COLO829 (cell line): ENCODE measurements at places on chromosomes 1 and 21.

DNA sequence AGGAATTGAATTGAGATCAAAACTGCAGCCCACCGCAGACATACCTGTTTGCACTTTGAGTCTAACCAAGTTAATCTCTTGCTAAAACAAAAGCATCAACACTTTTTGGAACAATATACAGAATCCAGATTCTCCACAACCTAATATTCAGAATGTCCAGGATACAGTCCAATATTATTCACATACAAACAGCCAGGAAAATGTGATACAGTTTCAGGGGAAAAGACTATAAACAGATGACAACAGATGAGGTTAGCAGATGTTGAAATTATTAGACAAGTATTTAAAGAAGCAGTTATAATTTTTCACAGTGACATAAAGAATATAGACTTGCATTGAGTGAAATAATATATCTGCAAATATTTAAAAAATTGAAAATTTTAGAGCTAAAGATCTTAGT lies 678.1 kb upstream of the CXADR start:
- DNase-seq = no peak

DNA sequence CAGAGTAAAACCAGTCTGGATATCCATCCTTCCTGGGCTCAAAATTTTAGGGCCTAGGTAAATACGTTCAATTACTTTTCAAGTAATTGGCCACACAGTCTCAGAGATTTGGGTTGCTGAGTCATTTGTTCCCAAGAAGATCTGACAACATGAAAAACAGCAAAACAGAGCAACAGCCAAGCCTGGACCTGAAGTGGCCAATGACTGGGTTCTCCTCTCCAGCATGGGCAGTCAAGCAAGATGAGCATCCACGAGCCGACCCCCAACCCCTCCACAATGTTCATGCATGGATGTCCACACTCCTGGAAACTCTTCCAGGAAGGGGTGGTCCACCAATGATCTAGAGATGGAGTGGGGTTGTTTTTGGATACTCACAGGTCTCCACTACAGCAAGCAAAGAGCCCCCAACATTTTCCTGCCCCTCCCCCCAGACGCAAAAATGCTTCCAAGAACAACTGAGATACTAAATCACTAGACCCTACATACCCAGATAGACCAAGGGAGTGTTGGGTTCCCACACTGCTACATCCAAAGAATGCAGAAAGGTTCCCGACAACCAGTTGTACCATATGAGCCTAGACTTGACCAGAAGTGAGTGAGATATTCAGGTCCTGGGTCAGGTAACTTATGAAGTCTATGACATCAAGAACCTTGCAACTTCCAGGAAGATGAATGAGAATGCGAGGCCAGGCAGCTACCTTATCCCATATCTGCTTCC lies 73.0 kb downstream of the CD46 start:
- no peak for DNase-seq

- DNase-seq = peak; percentile 37
Measured at GRCh38 chr1:112866151-112866550, 89.8 kb downstream of the SLC16A1 start.

DNA sequence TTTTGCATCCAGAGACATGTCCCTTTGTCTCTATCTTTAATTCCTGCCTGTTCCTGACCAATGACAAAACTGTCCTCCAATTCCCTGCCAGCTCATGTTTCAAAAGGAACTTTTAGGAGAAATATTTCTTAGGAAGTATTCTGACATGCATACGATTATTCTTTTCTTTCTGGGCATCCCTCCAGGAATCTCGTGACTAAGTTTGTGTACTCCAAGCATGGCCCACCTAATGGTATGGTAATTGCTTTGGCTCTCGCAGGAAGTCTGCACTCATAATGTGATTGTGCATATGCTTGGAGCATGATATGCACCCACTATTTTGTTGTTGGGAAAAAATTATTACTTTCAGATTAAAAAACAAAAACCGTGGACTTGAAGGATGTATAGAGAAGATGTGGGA lies 256.4 kb downstream of the PRDM2 start:
- DNase-seq = peak; percentile 36

GRCh38 chr1:236465231-236465958 lies 58.4 kb upstream of the LGALS8 start:
- no peak for DNase-seq

DNA sequence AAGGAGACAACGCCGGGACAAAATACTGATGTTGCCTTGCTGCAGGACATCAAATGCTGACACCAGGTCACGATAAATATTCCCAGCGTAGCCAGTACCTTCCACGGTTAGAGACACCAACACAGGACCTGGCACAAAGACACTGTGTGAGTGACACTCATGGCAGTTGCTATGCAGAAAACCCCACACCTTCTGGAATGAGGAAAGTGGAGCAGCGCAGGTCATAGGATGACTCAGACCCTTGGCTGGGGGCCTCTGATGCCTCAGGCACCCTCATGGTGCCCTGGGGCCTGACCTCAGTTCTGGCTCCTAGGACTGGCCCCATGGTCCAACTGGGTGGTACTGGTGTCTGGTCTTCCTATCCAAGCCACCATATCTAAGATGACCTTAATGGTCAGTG lies 7.0 kb downstream of the DCST2 start:
- DNase-seq = no peak

GRCh38 chr1:170533298-170533697 lies 1.3 kb downstream of the GORAB start:
- no peak for DNase-seq

GRCh38 chr1:224780736-224781135 lies 148.7 kb upstream of the DNAH14 start:
- DNase-seq = no peak

DNA sequence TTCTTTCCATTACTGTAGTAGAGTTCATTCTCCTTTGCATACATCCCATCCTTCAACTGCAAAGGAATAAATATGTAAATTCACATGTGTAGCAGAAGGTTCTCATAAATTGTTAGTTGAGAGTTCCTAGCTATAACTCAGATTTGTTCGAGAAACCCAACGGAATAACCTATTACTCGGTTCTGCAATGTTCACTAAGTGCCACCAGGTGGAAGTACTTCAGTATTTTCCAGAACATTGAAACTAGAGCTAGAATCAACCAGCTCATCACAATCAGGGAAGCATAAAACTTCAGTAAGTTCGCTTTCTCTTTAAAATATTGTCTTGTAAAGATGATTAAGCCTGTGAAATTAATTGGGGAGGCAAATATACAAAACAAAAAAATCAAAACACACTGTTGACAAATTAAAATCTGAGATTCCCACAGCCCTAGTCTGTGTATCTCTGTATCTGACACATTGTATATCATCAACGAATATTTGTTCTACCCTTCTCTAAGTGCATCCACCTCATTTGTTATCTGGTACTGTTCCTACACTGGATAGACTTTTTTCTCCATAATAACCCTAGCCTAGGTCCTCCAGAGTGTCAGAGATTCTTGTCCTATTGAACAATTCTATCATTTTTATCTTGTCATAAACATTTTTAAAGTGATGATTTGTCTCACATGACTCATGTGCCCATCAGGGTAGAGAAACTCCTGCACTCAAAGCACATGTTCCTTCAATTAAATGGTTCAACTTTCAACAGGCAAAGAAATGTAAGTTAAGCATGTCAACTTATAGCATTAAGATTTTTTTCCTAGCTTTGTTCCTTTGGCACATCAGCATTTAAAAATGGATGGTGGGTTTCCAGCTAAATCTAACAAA lies 31.9 kb downstream of the MROH9 start:
- peak; percentile 53 for DNase-seq

DNA sequence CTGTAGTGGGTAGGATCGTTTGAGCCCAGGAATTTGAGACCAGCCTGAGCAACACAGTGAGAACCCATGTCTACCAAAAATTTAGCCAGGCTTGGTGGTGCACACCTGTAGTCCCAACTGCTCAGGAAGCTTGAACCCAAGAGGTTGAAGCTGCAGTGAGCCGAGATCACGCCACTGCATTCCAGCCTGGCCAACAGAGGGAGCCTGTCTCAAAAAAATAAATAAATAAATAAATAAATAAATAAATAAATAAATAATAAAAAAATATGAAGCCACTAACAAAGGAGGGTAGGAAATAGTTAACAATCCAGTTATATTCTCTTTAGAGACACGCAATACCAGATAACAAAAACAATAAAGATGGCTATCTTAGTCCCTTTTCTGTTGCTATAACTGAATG lies 11.9 kb upstream of the CBR3 start:
- no peak for DNase-seq

GRCh38 chr21:36034211-36034913 lies 26.0 kb downstream of the SETD4 start:
- DNase-seq = no peak

GRCh38 chr1:164369698-164370365 lies 189.2 kb upstream of the PBX1 start:
- DNase-seq = no peak

GRCh38 chr1:31798433-31799195 lies 17.2 kb downstream of the SPOCD1 start:
- peak; percentile 65 for DNase-seq

DNA sequence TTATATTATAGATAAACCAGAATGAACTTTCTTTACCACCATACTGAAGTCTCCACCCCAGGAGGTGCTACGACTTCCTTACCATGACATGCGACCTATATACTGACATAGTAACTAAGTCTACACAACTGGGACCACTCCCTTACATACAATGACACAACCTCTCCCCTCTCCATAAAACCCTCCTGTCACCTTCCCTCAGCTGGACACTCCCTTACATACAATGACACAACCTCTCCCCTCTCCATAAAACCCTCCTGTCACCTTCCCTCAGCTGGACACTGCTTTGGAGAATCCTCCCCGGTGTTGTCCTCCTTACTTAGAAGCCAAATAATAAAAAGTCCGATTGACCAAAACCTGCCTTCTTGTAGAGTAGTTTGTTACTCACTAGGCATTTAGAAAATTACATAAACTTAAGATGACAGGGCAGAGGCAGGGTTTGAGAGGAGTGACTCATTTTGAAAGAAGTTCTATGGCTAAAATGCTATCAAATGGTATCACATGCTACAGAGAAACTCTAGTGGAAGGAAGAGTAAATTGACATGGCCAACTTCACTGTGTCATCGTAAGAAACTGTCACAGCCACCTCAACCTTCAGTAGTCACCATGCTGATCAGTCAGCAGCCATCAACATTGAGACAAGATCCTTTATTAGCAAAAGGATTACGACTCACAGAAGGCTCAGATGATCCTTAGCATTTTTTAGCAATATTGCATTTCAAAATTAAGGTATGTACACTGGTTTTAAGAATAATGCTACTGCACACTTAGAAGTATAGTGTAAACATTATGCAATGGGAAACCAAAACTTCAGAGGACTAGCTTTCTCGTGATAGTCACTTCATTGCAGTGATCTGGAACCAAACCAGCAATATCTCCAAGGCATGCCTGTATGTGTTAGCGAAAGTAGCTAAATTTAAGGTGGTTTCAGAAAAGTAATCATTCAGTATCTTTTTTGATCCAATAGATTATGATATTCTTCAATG lies 56.4 kb downstream of the AHCTF1 start:
- no peak for DNase-seq

DNA sequence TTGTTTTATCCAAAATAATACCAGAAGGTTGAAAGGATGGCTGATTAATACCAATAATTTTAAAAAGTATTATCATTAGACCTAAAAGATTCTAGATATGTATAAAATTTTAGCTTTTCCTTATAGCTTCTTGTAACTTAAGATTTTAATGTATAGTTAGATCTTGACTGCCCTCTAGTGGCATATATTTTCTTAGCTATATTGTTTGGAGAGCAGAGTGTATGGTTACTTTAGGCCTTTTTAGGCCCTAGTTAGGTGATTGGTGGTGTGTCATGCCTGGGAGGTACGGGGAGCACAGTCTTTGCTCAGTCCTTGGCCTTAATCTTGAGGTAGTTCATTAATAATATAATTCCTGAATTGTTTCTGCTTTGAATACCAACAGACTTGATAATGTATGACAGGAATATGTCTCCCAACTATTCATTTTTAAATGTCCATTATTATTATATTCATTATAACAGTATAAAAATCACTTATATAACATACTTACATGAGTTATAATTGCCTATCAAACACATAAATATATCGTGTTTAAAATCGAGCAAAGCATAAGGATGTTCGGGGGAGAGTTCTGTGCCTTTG lies 328.4 kb downstream of the ZP4 start:
- peak; percentile 45 for DNase-seq

DNA sequence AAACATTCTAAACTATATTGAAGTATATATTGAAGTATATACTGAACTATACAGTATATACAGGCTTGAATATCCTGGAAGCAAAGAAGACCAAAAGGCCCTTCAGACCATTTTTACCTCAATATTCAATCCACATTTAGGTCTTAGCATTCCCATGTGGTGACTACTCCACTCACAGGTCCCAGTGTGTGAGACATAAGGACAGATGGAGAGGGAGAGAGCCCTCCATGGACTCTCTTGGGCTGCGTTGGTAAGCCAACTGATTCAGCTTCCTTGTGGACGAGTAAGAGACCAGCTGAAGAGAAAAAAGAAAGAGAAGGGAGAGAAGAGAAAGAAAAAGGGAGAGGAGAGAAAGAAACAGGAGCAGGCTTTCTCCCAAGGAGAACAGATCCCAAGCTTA lies 37.3 kb upstream of the ZRANB2 start:
- DNase-seq = no peak

DNA sequence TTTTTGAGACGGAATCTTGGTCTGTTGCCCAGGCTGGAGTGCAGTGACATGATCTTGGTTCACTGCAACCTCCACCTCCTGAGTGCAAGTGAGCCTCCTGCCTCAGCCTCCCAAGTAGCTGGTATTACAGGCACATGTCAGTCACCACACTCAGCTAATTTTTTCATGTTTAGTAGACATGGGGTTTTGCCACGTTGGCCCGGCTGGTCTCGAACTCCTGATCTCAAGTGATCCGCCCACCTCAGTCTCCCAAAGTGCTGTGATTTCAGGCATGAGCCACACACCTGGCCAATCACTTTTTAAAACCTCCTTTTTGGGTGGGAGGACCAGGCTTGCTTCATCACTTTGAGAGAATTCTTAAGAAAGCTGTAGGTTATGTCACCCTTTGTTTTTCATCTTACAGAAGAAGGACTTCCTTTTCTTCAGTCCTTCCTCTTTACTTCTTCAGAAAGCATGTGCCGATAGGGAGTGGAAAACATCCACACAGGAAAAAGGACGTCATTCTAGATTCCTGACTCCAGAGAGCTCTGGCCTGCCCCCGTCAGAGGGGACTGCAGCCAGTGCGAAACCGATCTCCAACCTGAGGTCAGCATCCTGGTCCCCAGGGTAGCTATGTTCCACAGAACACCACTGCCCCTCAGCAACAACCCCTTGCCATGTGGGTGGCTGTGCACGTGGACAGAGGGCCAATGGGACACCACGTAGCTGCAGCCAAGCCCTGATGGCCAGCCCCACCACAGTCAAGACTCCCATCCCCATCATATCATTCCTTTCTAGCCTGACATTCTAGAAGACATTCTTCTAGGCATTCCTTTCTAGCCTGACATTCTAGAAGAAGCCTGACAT lies 21.9 kb downstream of the NCF2 start:
- no peak for DNase-seq

GRCh38 chr1:46019348-46019747 lies 113.1 kb downstream of the PIK3R3 start:
- no peak for DNase-seq

GRCh38 chr1:155888481-155888880 lies 22.7 kb downstream of the RIT1 start:
- no peak for DNase-seq
